ENCODE measurements at places on chromosomes 1 and 21. TPM values are rescaled to one million over a fixed set of nuclear protein-coding genes. Genes with fewer than 3 reads are reported as not detected.
A peak's percentile ranks its signal among the peaks of the same experiment; 100 is the strongest.

- DNase-seq = peak; percentile 43
Observed at GRCh38 chr21:34986561-34987500, 62.3 kb downstream of the RUNX1 start.

DNA sequence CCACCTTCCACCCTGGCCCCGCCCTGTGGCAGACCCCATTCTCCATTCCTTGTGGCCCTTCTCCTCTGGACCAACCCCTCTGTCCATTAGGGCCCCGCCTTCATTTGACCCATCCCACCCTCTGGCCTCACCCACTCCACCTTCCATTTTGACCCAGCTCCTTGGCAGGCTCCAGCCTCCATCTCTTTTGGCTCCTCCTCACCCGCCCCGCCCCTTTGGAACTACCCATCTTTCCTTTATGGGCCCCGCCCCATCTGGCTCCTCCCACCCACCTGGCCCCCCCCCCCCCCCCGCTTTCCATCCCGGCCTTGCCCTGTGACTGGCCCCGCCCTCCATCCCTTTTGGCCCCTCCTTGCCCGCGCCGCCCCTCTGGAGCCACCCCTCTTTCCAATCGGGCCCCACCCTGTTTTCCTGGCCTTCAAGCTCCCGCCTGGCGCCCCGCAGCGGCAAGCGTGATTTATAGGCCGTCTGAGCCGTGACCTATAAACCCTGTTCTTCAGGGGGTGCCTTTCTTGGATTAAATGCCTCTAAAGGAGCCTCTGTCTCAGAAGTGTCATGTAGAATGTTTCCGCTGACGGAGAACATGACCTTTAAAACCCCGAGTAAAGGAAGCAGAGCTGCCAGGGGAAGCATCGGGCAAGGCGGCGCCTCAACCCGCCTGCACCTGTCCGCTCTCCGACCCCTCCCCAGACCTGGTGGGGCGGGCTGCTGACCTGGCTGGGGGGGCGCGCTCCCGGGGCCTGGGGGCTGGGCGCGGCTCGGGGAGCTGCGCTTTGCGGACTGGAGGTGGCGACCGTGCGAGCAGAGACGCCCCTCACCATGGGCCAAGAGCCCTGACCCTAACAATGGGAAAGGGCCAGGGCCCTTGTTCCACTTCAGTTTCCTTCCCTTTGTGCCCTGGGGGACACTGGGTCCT lies 178.0 kb downstream of the CAMTA1 start:
- peak; percentile 99 for DNase-seq

GRCh38 chr1:17086751-17087150 lies 32.5 kb downstream of the PADI2 start:
- DNase-seq = no peak

DNA sequence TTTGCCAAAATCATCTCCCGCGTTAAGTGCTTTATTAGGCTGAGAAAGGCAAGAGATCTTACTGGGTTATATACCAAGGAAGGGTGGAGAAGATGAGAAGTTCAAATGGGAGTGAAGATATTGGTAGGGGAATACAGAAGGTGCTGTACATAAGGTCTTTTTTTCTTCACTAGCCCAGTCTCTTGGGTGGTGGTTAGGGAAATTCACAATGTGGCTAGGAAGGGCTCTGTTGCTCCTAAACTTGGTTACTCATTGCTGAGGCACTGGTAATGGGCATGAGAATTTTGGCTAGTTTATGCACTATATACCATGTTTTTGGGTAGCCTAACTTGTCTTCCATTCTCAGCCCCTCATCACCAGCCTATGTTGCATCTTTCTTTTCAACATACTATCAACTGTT lies 50.6 kb downstream of the LHX4 start:
- DNase-seq = no peak

DNA sequence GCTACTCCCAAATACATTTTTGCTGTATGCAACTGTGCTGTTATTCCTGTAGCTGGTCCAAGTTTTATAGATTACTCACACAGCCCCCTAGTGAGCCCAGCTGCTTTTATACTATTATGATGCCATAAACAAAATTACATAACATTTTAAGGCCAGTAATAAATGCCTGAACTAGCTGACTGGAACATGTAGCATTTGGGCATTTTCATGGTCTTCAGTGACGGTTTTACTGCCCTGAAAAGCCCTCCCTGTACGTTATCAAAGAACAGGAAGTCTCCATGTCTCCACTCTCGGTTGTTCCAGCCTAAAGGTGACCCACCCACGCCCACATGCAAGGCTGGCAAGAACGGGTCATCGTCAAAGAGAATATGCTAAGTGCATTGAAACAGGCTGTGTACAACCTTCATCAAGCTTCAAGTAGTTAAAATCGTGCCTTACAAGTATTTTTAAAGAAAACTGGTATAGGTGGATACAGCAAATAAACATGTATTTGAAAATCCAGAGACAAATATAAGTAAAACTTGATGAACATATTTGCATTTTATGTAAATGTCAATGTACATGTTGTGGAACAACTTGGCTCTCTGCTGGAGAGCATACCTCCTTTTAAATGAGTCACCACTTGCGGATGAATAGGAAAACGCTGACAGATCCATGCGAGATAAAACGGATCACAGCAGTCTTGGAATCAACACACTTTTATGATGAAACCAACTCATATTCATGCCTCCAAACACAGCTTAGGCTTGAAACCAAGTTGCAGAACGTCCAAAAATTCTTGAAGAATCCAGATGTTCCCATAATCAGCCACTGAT lies 520.5 kb downstream of the SMYD3 start:
- DNase-seq = no peak

GRCh38 chr1:46062651-46063319 lies 69.6 kb downstream of the PIK3R3 start:
- DNase-seq = no peak

GRCh38 chr1:229192031-229192430 lies 78.9 kb upstream of the RAB4A start:
- DNase-seq = no peak

- DNase-seq = no peak
Observed at GRCh38 chr1:168585191-168585590, 8.8 kb downstream of the XCL1 start.

DNA sequence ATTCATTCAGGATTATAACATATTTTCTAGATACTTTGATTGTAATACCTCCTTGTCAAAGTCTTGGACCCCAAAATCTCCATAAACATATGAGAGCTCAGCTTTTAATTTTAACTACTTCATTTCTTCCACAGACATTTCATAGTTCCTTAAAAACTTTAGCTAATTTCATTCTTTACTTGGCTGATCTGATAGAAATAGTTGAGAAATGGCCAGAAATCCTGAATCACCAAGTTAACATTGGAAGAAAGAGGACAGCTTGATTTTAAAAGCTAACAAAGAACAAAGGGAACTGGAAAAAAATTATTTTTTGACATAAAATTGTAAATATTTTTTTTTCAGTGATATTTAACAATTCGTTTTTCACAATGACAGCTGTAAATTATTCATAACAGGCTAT lies 216.5 kb downstream of the NTNG1 start:
- no peak for DNase-seq

GRCh38 chr1:6673816-6674398 lies 27.7 kb downstream of the DNAJC11 start:
- DNase-seq = no peak

DNA sequence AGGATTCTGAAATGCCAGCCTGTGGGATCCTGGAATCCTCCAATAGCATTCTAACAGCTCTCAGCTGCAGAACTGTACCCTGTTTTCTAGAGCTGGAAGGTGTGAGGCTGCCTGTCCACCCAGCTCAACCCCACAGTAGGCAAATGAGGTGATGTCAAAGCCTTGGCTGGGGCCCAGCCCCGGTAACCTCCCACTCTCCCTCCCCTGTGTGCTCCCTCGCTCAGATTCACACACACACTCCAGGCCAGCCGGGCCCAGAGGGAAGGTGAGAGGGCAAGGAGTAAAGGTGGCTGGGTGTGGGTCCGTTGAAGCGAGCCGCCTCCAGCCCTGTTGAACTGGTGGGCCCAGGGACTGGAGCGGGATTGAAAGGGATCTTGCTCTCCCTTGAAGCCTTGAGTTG lies at the start of gene BSND:
Gene BSND (plus strand): TSS at position 257 of the 400 bp plus-strand sequence. CDS start 254 bp downstream, outside the sequence.
- no peak for DNase-seq

- no peak for DNase-seq
Observed at GRCh38 chr21:28489162-28489561, 503.5 kb downstream of the LTN1 start.

GRCh38 chr1:246162560-246162959 lies 344.5 kb downstream of the SMYD3 start:
- DNase-seq = no peak

- no peak for DNase-seq
Observed at GRCh38 chr1:156540955-156541354, 31.4 kb downstream of the IQGAP3 start.

DNA sequence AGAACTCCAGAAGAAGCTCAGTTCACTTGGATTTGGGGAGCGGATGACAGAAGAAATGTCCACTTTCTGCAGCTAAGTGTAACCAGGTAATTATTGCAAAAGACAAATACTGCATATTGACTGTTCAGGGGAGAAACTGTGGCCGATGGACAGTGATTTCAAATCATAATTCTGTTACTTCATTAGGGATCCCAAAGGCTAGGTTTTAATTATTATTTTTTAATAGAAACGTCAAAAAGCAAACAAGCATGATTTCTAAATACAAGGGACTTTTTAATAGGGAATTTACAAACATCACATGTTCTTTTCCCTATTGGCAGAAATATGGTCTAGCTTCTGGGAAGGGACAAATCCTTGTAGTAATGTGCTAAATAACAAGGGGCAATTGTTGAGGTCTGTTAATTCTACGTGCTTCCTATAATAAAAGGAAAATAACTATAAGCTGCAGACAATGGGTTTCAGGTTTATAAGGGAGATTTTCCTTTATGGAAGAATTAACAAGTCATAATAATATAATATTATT lies 15.5 kb downstream of the DIPK1A start:
- DNase-seq = no peak

DNA sequence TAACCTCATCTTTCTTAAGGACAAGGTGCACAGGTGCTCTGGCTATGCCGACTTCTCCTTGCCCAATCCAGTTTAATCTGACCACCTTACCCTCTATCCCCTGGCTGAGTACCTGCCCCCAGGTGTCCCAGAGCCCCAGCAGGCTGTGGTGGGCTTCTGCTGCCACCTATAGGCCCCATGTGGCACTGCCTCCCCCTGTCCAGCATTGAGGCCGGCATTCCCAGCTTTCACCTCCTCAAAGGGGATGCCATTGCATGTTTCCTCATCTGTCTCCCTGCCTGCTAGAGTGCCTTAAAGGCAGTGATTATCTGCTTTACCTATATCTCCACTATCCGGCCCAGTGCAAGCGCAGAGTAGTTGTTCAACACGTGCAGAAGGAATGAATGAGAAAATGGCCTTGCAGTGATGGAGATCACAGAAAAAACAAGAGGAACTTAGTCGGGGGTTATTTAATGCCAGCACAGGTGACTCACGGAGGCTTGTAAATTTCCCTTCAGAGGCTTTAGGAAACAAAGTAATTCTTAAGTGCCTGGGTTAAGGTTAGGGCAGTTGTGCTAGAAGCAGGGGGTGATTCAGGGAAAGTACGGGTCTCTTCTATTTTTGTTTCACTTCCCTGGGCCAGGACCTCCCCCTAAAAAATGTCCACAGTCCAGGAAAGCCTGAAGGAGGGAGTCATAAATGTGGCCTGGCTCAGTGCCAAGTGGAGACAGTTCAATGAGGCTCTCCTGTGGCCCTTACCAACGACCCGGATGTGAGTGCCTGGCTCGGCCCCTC lies 131.8 kb upstream of the NGF start:
- peak; percentile 85 for DNase-seq

GRCh38 chr1:227947676-227948492 lies at the start of gene WNT9A:
WNT9A (minus strand) TSS chr1:227947932; CDS start chr1:227947887, 45 bp downstream.
- DNase-seq = peak; percentile 79

- no peak for DNase-seq
Observed at GRCh38 chr1:59409986-59410385, 113.1 kb downstream of the FGGY start.

GRCh38 chr1:165114022-165114888 lies 242.3 kb downstream of the LMX1A start:
- peak; percentile 92 for DNase-seq

DNA sequence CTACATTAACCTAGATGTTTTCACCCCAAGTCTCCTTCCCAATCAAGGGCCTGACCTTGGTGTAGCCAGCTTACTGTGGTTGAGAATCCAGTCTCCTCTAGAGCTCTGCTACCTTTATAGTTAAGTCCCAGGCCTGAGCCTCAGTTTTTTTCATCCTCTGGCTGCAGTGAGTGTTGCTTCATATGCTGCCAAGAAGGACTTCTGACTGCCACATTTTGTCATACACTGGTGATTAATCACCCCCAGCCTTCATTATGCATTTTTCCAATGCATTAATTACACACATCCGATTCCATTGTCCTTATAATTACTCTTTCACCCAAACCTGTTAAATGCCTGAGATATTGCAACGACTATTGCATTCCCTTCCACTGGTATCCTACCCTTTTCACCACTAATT lies 66.3 kb upstream of the FGGY start:
- DNase-seq = no peak

- no peak for DNase-seq
Observed at GRCh38 chr1:197306381-197307062, 38.5 kb downstream of the CRB1 start.

DNA sequence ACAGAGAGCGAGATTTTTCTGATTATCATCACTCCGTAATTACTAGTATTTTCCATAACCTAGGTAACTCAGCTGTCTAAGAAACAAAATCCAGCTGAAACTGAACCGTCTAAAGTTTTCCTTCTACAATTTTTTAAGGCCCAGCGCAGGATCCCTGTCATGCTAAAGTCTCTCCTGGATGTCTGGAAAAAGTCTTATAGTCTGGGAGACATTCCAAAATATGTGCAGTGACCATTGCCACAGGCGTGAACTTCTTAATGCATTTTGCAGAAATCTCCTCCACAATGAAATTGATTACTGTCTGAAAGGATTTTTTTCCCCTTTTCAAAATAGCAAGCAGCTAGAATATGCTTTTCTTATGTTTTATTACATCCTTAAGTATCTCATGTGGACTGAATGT lies 209.3 kb upstream of the C1orf105 start:
- DNase-seq = no peak

DNA sequence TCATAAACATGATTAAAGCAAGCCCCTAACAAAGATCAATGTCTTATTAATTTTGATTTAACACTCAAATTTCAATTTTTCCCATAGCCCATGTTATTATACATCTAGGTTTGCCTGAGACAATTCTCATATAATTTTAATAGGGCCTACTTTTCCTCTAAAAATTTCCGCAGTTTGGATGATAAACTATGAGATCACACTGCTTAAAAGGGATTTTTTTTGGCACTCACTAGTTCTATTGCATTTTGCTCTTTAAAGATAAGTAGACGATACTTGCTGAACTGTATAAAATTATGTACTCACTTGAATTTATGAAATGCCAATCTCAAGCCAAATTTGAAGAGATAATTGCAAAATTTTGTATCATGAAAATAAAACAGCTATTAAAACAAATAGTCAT lies 480.4 kb upstream of the ZRANB2 start:
- no peak for DNase-seq

GRCh38 chr1:117007719-117008013 lies 6.1 kb downstream of the CD101 start:
- DNase-seq = no peak

GRCh38 chr1:85142753-85143152 lies 58.1 kb downstream of the SYDE2 start:
- DNase-seq = no peak

Gene LMX1A
- not detected for polyA plus RNA-seq

Gene S100A7
- not detected for polyA plus RNA-seq

Gene MASP2
- polyA plus RNA-seq = 0.71 TPM

Gene PLEKHN1
- 1.4 TPM for polyA plus RNA-seq

Gene TMEM240
- polyA plus RNA-seq = 1.9 TPM

Gene ZYG11A
- polyA plus RNA-seq = 1.3 TPM

Gene RAB25
- polyA plus RNA-seq = 47.3 TPM

Gene ARTN
- polyA plus RNA-seq = 6.7 TPM

Gene ATP1A2
- polyA plus RNA-seq = 4.9 TPM

Gene PLEKHG5
- polyA plus RNA-seq = 9.0 TPM

Gene CR1
- 0.65 TPM for polyA plus RNA-seq

Gene CAPN9
- polyA plus RNA-seq = 0.33 TPM

Gene TINAGL1
- polyA plus RNA-seq = 6.2 TPM

Gene C1orf105
- polyA plus RNA-seq = not detected

Data from GM23338 (cell line).